ENCODE measurements at places on chromosomes 1 and 21. TPM values are rescaled to one million over a fixed set of nuclear protein-coding genes. Genes with fewer than 3 reads are reported as not detected.

- H3K27ac ChIP-seq: no peak overlapping the region
- H3K4me1 ChIP-seq: no peaks in the 10 kb centered on the region
- no peak for DNase-seq
- H3K36me3 ChIP-seq: no peaks in the 10 kb centered on the region
- no peaks in the 10 kb centered on the region for H3K27me3 ChIP-seq
- no peak overlapping the region for H3K4me3 ChIP-seq
These were observed 85.2 kb downstream of the HHAT start for GRCh38 chr1:210413951-210414350.

DNA sequence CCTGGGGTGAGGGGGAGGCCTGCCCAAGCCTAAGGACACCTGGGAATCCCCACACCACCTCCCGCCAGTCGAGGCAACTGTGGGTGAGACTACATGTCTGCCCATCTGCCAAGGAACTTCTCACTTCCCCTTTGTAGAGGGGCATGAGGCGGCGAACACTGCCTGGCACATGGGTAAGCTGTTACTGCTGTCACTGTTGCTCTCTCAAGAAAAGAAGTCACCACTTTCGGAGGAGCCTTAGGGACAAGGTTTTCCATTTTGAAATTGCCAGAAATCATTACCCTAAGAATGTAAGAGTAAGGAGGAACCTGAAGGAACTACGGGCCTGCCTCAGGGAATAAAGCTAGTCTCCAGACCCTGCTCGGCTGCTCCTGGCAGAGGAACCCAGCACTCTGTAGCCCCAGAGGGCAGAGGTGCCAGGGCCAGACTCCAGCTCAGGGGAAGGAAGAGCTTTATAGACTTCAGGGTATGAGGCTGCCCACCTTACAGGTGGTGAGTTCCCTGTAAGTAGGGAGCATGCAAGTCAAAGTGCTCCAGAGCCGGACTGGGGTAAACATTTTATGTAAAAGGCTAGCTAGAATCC is 23.3 kb downstream of the SLC2A1 start:
- DNase-seq: peak; percentile 67
- no peak overlapping the region for H3K4me3 ChIP-seq
- H3K27me3 ChIP-seq: no peaks in the 10 kb centered on the region
- peaks cover 5% of the 10 kb centered on the region for H3K36me3 ChIP-seq

Gene OR2T2
- total RNA-seq: not detected

Gene CHIA
- not detected for total RNA-seq

DNA sequence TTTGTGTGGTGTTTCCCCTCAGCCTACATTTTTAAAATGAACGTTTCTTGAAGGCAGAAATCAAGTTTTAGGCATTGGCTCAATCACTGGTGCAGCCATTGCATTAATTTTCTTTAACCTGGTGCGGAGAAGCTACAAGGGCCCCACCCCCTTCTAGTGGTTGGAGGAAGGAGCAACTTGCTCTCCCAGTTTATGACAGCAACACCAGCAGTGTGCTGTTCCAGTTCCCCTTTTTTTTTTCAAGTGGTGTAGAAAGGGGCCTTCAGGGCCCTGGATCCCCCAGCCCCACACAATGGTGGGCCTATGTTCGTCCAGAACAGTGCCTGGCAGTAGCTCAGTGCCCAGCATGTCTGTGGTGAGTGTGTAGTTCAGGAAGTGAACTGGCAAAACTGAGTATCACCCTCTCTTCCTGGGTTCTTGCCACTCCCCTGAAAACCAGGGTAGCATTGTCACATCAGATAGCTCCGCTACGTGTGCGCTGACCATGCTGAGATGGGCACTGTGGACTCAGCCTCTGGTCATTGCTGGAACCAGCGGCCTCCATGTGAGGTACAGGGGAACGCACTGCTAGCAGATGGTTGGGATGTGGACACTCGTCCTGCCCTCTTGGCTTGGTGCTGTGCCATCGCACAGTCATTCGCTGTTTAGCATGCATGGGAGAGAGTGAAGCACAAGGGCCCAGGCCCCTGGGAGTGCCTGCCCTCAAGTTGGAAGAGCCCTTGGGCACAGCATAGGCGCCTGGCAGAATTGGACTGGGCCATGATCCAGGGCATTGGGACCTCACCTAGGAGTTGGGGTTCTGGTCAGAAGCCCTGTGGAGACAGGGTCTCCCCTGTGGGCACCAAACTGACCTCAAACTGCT is 7.2 kb downstream of the ARF1 start:
- peaks cover 89% of the 10 kb centered on the region for H3K4me1 ChIP-seq
- no peaks in the 10 kb centered on the region for H3K27me3 ChIP-seq
- no peaks in the 10 kb centered on the region for H3K36me3 ChIP-seq
- H3K27ac ChIP-seq: no peak overlapping the region
- DNase-seq: peak; percentile 55
- no peak overlapping the region for H3K4me3 ChIP-seq

- H3K27me3 ChIP-seq: no peaks in the 10 kb centered on the region
- peak overlapping the region; percentile 38 for H3K27ac ChIP-seq
- DNase-seq: no peak
- peaks cover 100% of the 10 kb centered on the region for H3K36me3 ChIP-seq
- H3K4me1 ChIP-seq: peaks cover 12% of the 10 kb centered on the region
- H3K4me3 ChIP-seq: no peak overlapping the region
These were observed 85.1 kb downstream of the NID1 start for GRCh38 chr1:235979716-235980333.

- no peak for DNase-seq
- no peaks in the 10 kb centered on the region for H3K4me1 ChIP-seq
- H3K36me3 ChIP-seq: no peaks in the 10 kb centered on the region
- no peak overlapping the region for H3K27ac ChIP-seq
- no peak overlapping the region for H3K4me3 ChIP-seq
- H3K27me3 ChIP-seq: no peaks in the 10 kb centered on the region
These were observed 42.7 kb downstream of the HSD3B1 start for GRCh38 chr1:119549719-119550132.

DNA sequence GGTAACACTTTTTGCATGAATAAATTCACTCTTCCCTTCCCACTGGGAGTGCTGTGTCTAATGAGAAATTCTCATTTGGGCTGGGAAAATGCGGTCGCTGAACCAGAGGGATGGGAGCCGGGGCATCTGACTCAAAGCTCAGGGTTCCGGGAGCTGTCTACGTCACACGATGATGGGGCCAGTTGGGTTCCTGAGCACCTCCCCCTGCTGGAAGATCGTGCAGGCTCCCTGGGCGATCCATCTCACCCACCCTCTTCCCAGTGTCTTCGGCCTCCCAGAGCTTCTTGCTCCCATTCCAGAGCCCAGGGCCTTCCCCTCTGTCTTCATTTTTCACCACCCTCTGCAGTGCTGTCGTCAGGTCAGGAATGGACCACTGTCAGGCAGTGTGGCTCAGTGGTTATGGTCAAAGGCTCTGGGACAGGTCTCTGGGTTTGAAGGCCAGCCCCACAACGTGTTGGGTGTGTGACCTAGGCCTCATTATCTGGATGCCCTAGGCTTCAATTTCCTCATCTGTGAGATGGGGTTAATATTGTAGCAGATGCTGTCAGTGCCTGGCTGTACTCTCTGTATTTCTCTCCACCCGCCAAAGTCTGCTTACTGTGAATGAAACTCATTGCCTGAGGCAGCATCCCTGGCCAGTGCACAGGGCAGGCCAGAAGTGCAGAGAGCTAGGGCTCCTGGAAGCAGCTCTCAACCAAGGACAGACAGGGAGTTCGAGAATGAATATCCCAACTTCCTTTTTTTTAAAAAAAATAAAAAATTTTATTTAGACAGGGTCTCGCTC is 31.8 kb downstream of the IGSF21 start:
- no peak for DNase-seq
- H3K27ac ChIP-seq: no peak overlapping the region
- no peak overlapping the region for H3K4me3 ChIP-seq
- H3K36me3 ChIP-seq: no peaks in the 10 kb centered on the region
- no peaks in the 10 kb centered on the region for H3K27me3 ChIP-seq

DNA sequence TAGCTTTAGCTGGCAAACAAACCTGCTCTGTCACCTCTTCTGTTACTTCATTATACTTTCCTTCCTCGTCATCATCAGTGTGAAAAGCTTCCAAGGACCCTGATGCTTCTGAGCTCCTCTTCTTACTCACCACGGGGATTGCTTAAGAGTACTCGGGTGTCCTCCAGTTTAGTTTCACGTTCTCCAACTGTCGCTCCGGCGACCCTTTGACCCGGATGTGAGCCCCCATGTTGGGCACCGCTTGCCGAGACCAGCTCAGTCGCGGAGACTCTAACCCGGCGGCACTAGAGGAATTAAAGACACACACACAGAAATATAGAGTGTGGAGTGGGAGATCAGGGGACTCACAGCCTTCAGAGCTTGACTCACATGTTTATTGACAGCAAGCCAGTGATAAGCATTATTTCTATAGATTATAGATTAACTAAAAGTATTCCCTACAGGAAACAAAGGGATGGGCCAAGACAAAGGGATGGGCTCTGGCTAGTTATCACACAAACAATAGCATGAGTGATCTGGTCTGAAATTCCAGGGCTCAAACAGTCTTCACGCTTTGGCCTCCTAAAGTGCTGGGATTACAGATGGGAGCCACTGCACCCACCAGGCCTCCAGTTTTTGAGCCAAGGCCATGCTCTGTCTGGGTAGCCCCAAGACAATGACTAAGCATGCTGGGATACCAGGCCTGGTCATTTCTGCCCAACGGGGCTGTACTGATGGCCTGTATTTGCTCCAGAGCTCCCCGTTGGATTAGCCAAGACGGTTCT is 30.1 kb upstream of the ENO1 start:
- no peaks in the 10 kb centered on the region for H3K27me3 ChIP-seq
- no peaks in the 10 kb centered on the region for H3K4me1 ChIP-seq
- H3K36me3 ChIP-seq: no peaks in the 10 kb centered on the region
- no peak overlapping the region for H3K4me3 ChIP-seq
- H3K27ac ChIP-seq: no peak overlapping the region

GRCh38 chr1:93448292-93448982 is 519 bp downstream of the FNBP1L start:
- peak overlapping the region; percentile 81 for H3K27ac ChIP-seq
- peak overlapping the region; percentile 90 for H3K4me3 ChIP-seq
- H3K36me3 ChIP-seq: no peaks in the 10 kb centered on the region
- no peaks in the 10 kb centered on the region for H3K27me3 ChIP-seq

DNA sequence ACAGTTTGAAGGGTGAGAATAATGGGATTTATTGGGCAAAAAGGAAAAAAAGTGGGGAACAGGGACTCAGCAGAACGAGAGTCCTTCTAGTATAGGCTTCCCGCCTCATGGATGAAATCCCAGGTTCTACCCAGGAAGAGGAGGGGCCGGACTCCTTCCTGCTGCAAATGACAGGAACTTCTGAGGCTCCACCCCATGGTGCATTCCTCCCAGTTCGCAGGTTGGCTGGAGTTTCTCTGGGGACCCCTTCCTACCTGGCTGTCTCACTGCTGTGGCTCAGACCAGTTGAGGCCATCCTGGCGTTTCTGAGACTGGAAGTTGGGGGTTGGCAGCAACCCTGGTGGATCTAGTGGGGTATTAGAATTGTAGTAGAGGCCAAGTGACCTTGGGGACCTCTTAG is 27.5 kb downstream of the CNIH3 start:
- H3K27ac ChIP-seq: no peak overlapping the region
- H3K27me3 ChIP-seq: no peaks in the 10 kb centered on the region
- no peaks in the 10 kb centered on the region for H3K4me1 ChIP-seq
- DNase-seq: no peak
- H3K36me3 ChIP-seq: no peaks in the 10 kb centered on the region

- H3K27me3 ChIP-seq: no peaks in the 10 kb centered on the region
- H3K4me1 ChIP-seq: no peaks in the 10 kb centered on the region
- H3K4me3 ChIP-seq: no peak overlapping the region
- DNase-seq: no peak
These were observed 173.7 kb downstream of the KCNJ6 start for GRCh38 chr21:37742532-37742931.

- no peaks in the 10 kb centered on the region for H3K36me3 ChIP-seq
- H3K27ac ChIP-seq: peak overlapping the region; percentile 66
- H3K4me3 ChIP-seq: no peak overlapping the region
- no peaks in the 10 kb centered on the region for H3K4me1 ChIP-seq
- no peaks in the 10 kb centered on the region for H3K27me3 ChIP-seq
These were observed 34.4 kb downstream of the WLS start for GRCh38 chr1:68197891-68198290.

DNA sequence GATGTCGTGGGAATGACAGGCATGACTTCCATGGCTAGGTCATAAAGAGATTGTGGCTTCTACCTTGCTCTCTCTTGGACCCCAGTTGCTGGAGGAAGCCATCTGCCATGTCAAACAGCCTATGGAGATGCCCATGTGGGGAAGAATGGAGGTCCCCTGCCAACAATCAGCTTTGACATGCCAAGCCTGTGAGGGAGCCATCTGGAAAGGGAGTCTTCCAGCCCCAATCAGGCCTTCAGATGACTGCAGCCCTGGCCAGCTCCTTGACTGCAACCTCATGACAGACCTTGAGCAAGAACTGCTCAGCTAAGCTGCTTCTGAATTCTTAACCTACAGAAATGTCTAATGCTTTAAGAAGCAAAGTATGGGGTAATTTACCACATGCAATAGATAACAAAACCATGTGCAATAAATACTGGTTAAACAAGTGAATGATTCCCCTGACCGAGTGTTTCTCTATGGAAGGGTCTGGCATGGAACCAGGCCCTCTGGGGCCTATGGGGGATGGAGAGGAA is 187.1 kb downstream of the HIVEP3 start:
- H3K4me3 ChIP-seq: no peak overlapping the region
- no peaks in the 10 kb centered on the region for H3K36me3 ChIP-seq
- H3K27ac ChIP-seq: no peak overlapping the region
- no peak for DNase-seq
- H3K27me3 ChIP-seq: no peaks in the 10 kb centered on the region

Gene MYOCOS
- not detected for total RNA-seq

DNA sequence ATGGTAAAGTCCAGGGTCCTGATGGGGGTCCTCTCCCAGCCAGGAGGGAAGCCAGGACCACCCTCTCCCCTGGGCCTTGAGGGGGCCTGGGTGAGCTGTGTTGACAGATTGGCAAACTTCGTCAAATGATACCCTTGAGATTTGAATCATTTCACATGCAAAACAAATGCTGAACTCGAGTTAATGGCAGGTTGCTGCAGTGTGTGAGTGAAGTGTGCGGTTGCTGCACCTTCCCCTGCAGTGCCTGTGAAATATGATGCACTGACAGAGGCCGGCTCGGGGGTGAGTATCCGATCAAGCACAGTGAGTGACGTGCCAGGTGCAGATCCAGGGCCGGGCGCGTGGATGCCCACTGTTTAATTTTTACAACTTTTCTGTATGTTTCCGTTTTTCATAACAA is 5.7 kb upstream of the KRTAP12-1 start:
- no peaks in the 10 kb centered on the region for H3K36me3 ChIP-seq
- peaks cover 31% of the 10 kb centered on the region for H3K27me3 ChIP-seq
- H3K4me1 ChIP-seq: no peaks in the 10 kb centered on the region
- H3K4me3 ChIP-seq: no peak overlapping the region

DNA sequence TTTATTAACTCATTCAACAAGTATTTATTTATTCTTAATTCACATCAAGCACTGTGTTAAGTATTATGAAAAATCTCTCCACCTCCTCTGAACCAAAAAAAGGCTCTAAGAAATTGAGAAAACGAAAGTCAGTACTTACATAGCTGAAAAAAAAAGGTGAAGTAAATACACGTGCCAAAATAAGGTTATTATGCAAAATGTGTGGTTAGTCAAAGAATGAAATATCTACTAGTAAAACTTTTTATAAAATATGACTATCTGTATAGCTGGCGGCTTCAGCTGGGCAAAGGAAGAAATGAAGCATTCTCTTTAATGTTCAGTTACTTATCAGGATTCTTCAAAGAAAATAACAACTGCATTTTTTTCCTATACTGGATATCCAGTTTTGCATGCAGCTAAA is 35.5 kb upstream of the ASPM start:
- DNase-seq: no peak
- no peak overlapping the region for H3K4me3 ChIP-seq
- no peaks in the 10 kb centered on the region for H3K4me1 ChIP-seq
